Esophagus muscularis mucosa (tissue), 4 donors: ENCODE measurements at places on chromosomes 2 and 18. TPM values are rescaled to one million over a fixed set of nuclear protein-coding genes. Genes with fewer than 3 reads are reported as not detected.

Gene MYO1B
- 17.3 TPM for total RNA-seq

Gene PHLPP1
- total RNA-seq: 11.6 TPM

Gene STAT4
- total RNA-seq: 0.26 TPM

Gene GPR39
- total RNA-seq: not detected

Gene APOB
- total RNA-seq: 1.7 TPM

Gene LAMA1
- total RNA-seq: 0.69 TPM

GRCh38 chr2:158467248-158467647 is 10.5 kb downstream of the PKP4 start:
- DNase-seq: no peak

DNA sequence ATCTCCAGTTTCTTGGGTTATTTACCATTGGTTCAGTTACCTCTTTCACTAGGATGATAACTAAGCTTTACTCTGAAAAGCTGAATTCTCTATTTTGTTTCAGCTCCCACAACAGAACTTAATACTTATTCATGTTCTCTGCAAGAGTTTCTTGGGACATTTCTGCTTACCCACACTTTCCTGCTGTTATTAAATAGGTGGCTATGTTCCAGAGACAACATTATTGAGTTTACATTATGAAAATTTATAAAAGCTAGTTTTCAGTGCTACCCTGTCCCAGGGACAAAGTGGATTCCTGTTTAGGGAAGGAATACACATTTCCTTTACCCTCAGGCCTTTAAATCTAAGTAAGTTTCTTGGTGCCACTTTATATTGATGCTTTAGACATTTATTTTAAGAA is 7.0 kb upstream of the GPD2 start:
- no peak for DNase-seq

DNA sequence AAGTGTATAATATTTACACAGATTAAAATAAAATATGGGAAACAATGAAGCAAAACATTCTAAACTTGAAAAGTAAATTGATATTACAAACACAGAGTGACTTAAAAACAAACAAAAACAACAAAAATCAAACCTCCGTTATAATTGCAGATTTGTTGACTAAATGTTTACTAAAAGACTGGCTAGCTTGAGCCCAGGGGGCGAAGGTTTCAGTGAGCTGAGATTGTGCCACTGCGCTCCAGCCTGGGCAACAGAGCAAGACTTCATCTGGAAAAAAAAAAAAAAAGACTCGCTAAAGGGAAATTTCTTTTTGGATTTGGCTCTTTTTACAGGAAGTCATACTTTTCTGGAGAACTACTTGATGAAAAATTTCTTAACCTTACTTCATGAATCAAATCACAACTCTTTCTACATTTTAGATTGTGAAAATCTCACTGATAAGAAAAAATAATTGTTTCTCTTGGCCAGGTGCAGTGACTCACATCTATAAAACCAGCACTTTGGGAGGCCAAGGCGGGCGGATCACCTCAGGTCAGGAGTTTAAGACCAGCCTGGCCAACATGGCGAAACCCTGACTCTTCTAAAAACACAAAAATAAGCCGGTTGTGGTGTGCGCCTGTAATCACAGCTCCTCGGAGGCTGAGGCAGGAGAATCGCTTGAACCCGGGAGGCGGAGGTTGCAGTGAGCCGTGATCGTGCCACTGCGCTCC is 9.7 kb downstream of the TFPI start:
- no peak for DNase-seq

- no peak for DNase-seq
Observed at GRCh38 chr2:3512086-3512485, 7.2 kb downstream of the ADI1 start.

GRCh38 chr18:11316546-11316945 is 167.2 kb upstream of the PIEZO2 start:
- no peak for DNase-seq

GRCh38 chr2:30425326-30425725 is 21.7 kb upstream of the LCLAT1 start:
- no peak for DNase-seq

GRCh38 chr18:2096551-2096950 is 474.8 kb downstream of the METTL4 start:
- no peak for DNase-seq

GRCh38 chr2:43634604-43635306 is 2.3 kb upstream of the PLEKHH2 start:
- no peak for DNase-seq

DNA sequence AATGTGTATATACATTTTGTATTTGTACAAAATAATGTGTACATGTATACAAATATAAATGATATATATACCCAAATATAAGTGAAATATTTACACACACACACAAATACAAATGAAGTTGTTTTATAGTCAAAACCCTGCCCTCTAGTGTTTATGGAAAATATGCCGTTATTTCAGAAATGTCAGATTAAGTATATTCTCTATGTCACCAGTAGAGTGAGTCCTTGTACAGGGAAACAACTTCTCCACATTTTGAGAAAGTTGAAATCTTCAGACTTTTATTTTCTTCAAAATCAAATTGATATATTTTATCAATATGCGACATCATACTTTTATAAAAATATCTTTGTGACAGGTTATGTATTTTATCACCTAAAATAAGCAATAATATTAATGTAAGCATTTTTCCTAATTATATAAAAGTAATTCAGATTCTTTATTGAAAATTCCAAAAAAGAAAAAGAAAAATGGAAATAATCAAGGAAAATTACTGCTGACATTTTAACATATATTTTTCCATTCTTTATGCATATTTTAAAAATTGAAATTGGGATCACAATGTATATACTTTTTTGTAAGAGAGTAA is 22.4 kb downstream of the ARL6IP6 start:
- no peak for DNase-seq

GRCh38 chr2:15684161-15685039 is 92.7 kb downstream of the DDX1 start:
- no peak for DNase-seq

DNA sequence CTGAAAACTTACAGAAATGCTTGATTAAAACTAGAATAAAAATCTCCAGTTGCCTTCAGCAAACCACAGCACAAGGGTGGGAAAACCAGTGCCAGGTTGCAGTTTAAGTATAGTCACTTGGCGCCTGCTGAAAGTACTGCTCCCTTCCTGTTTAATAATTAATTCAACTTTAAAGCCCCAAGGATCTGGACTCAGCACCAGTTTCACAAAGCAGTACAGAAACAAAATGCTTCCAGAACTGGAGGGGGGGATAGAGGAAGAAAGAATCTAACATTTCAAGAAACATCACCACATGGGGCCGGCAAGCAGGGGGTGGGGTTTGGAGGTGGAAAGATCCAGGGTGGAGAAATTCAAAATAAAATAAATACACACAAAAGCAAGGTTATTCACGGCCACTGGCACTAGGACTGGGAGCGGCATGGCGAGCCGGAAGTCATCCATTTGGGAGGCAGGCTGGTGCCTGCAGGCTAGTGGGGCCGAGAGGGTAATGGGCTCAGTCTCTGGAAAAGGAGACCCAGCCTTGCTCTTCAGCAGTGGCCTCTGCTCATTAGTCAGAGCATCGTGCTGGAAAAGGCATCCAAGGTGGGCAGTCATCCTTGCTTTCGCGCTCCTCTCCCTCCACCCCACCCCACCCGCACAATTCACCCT is 85.8 kb downstream of the POU3F3 start:
- DNase-seq: no peak

DNA sequence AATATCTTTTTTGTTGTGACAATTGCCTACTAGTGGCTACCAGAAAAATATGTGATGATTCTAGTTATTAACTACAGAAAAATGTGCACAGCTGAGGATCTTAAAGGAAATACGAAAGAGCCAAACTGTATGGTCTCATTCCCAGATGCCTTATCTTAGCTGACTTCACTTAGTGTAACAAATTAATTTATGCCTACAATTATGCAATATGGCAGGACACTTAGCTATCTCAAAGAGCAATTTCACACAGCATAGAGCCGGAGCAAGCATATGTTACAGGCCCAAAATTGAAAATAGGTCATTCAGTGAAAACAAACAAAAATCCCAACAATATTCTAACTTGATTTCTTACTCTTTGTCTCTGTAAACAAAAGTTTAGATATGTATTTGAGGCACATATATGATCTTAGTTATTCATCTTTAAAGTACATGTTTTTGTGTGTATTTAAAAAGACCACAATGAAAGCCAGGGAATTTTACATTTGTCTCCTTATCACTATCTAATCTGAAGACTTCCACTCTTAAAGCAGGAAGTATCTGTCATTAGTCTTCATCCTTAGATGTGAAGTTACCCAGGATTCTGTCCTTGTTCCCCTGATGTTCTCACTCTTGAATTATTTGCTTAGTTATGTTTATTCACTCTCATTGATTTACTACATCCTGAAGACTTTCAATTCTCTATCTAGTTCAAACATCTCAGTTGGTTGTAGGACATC is 1579.0 kb upstream of the NXPH2 start:
- no peak for DNase-seq

- DNase-seq: no peak
Observed at GRCh38 chr2:194700726-194701125, 956.3 kb upstream of the SLC39A10 start.

- no peak for DNase-seq
Observed at GRCh38 chr18:33051407-33051806, 278.6 kb upstream of the KLHL14 start.
